ENCODE measurements at places on chromosomes 1 and 21. TPM values are rescaled to one million over a fixed set of nuclear protein-coding genes. Genes with fewer than 3 reads are reported as not detected.

DNASE2B gene
- not detected for total RNA-seq

AGMAT gene
- total RNA-seq = 18.3 TPM

HUNK gene
- not detected for total RNA-seq

FRRS1 gene
- 0.24 TPM for total RNA-seq

LCE2A gene
- not detected for total RNA-seq

RHEX gene
- not detected for total RNA-seq

SERTAD4 gene
- total RNA-seq = not detected

CYP4Z1 gene
- total RNA-seq = not detected

CELA3A gene
- not detected for total RNA-seq

OR2T11 gene
- not detected for total RNA-seq

CYP4A11 gene
- total RNA-seq = not detected

HES3 gene
- not detected for total RNA-seq

PROX1 gene
- total RNA-seq = not detected

NTMT2 gene
- not detected for total RNA-seq

C1QC gene
- total RNA-seq = not detected

OR2M3 gene
- total RNA-seq = not detected

HSD3B1 gene
- total RNA-seq = not detected

SPRR3 gene
- not detected for total RNA-seq

KRTAP7-1 gene
- total RNA-seq = not detected

CLEC20A gene
- total RNA-seq = not detected

KRTAP21-1 gene
- total RNA-seq = not detected

CSMD2 gene
- total RNA-seq = not detected

MACF1 gene
- total RNA-seq = 405 TPM

C8A gene
- total RNA-seq = not detected

Data from T-helper 1 cell treated with Interleukin-12 subunit alpha and Interleukin-12 subunit beta and Interleukin-4 antibody, amounts not matched to agents 30 ng/mL and 1 ng/mL, for 36 hours (primary cell).